SK-N-SH (cell line): ENCODE measurements at places on chromosomes 12 and 14. TPM values are rescaled to one million over a fixed set of nuclear protein-coding genes. Genes with fewer than 3 reads are reported as not detected.

The SYNDIG1L gene
- polyA plus RNA-seq: not detected in 2 replicates

The TTC5 gene
- polyA plus RNA-seq: 14.6 and 15.7 TPM in 2 replicates

- DNase-seq: no peak
These were observed 91.4 kb upstream of the CPM start for GRCh38 chr12:69024413-69024812.

GRCh38 chr12:54504550-54504949 lies 7.0 kb downstream of the NCKAP1L start:
- DNase-seq: no peak

- DNase-seq: no peak
These were observed 156.2 kb upstream of the GZMB start for GRCh38 chr14:24790196-24790595.
